Foreskin keratinocyte (primary cell): ENCODE measurements at places on chromosomes 5 and 9. TPM values are rescaled to one million over a fixed set of nuclear protein-coding genes. Genes with fewer than 3 reads are reported as not detected.

DNA sequence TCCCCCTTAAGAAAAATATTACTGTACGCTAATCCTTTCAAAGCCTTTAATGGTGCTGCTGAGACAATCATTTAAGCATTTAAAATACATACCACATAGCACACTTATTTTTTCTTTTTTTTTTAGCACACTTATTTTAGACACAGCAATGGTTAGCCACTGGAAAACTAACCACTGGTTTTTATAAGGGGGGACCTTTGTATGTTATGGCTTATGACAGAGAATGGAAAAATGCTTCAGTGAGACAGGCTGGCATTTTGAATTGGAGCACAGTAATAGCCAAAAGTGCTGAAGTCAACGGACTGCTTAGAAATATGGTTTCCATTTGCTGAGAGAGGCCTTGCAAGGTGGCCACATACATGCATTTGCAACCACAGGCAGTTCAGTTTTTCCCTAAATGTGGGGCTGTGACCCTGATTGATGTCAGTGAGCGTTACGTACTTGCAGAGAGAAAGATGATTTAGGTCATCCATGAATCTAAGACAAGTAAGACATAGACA lies 28.5 kb downstream of the AOPEP start:
- no peak for DNase-seq

DNA sequence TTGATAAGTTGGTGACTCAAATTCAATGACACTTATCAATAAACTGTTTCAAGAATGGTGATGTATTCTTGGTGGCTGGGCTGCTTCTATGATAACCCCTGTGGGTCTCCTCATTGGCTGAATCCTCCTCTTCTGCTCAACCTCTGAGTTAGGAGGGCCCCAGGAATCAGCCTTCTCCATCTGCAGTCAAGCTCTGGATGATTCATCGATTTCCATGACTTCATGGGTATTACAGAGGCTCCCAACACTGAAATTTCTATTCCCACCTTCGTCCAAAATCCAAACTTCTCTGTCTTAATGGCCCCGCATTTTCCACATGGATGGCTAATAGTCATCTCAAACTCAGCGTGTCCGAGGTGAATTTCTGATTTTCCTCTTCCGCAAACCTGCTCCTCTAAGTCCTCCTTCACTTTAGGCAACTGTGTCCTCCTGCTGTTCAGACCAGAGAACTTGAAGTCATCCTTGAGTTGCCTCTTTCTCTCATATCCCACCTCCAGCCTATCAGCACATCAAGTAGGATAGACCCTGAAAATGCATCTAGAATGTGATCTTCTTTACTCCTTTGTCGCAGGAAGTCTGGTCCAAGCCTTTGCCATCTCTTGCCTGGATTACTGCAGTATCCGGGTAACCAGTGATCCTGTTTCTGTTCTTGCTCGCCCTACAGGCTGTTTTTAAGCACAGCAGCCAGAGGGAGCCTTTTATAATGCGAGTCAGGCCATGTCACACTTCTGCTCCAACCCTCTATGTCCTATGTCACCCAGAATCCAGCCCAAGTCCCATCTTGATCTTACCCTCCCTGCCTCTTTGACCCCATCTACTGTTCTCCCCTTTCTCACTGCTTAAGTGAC lies 41.4 kb upstream of the IL7R start:
- DNase-seq, result no peak

- no peak for DNase-seq
Measured at GRCh38 chr9:122206118-122207046, 22.4 kb downstream of the LHX6 start.

DNA sequence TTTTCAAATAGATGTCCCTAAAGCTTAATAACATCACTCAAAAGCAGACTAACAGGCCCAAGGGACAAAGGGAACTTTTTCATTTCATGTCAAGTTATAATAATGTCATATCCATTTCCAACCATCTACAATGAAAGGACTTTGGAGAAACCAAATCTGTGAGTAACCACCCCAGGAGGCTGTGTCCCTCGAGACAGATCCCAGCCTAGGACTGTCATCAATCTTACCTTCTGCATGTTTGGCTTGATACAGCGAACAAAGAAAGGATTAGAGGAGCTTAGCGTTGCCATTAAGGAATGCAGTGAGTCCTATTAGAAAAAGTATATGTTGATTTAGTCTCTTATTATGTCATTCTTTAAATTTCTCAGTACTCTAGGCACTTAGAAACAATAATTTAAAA lies 137.8 kb upstream of the RETREG1 start:
- no peak for DNase-seq

- DNase-seq, result no peak
Measured at GRCh38 chr5:120599576-120599975, 135.5 kb downstream of the PRR16 start.

DNA sequence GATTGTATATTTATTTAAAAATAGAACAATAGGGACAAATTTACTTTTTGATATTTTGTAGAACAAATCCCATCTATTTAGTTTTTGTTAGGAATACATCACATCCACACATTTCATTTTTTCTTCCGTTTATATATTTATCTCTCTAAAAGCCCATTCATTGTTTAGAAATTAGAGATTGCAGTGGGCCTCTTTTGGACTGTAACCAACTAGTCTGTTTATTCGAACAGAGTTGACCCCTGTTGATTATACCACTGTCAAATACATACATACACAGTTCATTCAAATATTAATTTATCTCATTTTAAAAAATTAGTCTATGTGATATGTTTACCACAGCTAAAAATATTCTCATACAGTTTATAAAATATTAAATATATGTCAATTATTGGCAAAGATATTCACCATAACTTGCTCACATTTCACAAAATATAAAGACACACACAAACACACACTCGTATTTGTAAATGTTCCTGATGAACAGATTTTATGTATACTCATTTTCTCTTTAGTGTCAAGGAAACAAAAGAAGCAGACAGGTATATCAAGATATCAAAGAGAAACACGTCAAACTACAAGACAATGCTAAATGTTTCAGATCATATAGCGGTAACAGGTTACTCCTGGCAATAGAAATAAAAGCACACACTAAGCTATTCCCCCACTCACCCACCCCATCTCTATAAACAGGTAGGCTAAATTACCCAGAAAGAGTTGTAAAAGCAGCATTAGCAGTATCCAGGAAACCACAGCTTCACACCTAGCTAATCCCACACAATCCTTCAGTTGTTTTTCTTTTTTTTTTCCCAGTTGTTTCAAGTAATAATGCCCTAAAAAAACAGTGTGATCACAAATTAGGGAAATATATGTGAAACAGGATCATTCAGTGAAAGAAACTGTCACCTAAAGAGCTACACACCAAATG lies 283.9 kb downstream of the ADAMTS6 start:
- DNase-seq, result no peak

GRCh38 chr9:105625088-105625487 lies 37.2 kb upstream of the TAL2 start:
- no peak for DNase-seq

DNA sequence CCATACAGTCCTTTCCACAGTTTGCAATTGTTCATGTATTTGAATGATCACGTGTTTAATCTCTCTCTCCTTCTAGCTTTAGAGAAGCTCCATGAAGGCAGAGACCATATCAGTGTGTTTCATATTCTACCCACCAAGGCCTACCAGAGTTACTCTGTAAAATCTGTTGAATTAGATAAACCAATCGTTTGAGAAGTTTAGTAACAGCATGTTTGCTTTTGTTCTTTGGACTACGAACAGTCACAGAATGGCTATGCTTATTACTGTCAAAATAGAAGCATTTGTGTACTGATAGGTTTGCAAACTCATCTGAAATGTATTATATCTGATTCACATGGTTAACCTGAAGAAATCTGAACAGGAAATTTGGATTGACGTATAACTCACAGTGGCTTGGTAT lies 93.8 kb downstream of the ITGA1 start:
- no peak for DNase-seq

DNA sequence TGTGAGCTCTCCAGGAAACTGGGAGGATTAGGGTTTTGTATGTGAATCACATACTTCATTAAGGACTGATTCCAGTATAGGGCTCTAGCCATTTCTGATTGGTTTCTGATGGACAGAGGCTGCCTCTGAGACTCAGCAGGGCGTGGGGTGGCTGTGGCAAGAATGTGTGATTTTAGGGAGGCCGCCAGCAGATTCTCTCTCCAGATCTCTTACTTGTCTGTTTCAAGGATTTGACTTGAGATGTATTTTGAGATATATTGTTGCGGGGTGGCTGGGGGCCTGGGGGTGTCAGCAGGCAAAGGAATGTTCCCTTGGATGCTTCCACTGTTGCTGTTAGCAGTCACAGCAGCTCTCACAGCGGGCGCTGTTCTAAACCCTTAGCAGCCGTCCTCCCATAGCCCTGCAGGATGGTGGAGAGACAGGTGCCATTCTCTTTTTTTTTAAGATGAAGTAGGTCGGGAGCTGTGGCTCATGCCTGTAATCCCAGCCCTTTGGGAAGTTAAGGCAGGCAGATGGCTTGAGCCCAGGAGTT lies 8.0 kb upstream of the HNRNPAB start:
- DNase-seq, result no peak

- peak; percentile 67 for DNase-seq
Measured at GRCh38 chr5:142770650-142771609, 753 bp downstream of the ARHGAP26 start.

- DNase-seq, result no peak
Measured at GRCh38 chr5:88049737-88050136, 218.9 kb downstream of the TMEM161B start.

The FOXE1 gene
- total RNA-seq, result 0.17 and 0.32 TPM in 2 replicates

The CXCL14 gene
- 0.42 and 0.44 TPM in 2 replicates for total RNA-seq

The OBP2B gene
- not detected in 2 replicates for total RNA-seq

The HAVCR1 gene
- not detected in 2 replicates for total RNA-seq

The IL33 gene
- 0.44 and 0.67 TPM in 2 replicates for total RNA-seq
